Cardiac muscle cell (in vitro differentiated cells and primary cell): ENCODE measurements at places on chromosomes 2 and 18. TPM values are rescaled to one million over a fixed set of nuclear protein-coding genes. Genes with fewer than 3 reads are reported as not detected.

- DNase-seq, result no peak
These were observed 35.9 kb downstream of the LHCGR start for GRCh38 chr2:48719480-48720177.

Gene TUBB8B
- not detected in 2 replicates for total RNA-seq

Gene SMYD5
- total RNA-seq, result 24.4 and 26.1 TPM in 2 replicates

DNA sequence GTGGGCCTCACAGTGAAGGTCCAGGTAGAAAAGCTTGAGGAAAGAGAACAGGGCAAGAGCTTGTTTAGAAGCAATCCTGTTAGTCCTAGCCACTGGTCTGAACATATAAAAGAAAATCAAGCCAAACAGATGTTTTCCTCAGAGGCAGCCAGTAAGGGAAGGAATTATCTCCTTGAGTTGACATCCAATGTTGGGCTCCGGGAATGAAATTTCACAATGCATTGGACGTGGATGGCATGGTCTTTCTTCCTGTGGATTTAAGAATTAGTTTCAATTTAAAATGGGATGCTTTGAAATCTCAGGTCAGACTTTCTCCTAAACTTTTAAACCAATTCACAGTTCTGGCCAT is 92.1 kb downstream of the ACKR3 start:
- DNase-seq, result peak; percentile 80

DNA sequence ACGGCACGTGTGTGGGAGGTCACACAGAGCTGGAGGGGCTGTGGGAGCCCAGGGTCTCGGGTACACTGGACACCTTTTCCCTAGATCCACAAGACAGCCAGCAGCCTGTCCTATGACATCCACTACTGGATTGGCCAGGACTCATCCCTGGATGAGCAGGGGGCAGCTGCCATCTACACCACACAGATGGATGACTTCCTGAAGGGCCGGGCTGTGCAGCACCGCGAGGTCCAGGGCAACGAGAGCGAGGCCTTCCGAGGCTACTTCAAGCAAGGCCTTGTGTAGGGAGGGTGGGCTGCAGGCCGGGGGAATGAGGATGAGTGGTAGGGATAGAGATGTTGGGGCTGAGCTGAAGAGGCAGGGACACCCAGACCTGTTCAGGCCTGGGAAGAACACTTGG is 6.6 kb downstream of the VIL1 start:
- no peak for DNase-seq

DNA sequence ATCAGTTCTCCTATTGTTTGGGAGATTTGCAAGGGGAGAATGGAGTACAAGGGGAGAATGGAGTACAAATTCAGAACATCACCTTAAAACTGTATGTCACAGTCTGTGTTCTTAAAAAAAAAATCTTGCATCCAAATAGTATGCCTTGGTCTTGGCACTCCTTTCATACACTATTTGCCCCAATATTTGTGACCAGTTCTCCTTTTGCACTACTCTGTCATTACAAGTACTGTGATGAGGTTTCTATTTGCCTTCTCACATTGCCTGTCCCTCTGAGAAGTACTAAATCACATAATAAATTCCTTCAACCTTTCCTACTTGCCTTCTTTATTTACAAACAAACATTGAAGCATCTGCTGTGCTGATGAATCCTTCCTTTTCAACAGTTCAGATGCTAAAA is 36.0 kb upstream of the NCK2 start:
- no peak for DNase-seq

Gene TLK1
- total RNA-seq, result 12.8 and 29.2 TPM in 2 replicates

DNA sequence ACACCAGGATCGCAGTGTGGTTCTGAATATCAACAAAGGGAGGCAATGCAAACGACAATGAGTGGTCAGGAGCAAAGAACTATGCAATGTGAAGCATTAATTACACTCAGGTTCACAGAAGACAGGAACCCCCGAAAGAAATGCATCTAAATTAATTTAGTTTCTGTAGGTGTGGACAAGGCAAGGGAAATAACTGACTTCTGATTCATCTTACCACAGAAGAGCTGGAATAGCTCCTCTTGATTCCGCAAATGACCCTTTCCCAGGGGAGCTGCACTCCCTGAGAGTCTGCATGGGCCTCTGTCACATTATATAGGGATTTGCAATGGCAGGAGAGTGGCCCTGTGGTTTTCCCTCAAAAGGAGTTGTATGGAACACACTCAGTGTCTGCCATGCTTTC is 263.9 kb upstream of the APCDD1 start:
- DNase-seq, result no peak

DNA sequence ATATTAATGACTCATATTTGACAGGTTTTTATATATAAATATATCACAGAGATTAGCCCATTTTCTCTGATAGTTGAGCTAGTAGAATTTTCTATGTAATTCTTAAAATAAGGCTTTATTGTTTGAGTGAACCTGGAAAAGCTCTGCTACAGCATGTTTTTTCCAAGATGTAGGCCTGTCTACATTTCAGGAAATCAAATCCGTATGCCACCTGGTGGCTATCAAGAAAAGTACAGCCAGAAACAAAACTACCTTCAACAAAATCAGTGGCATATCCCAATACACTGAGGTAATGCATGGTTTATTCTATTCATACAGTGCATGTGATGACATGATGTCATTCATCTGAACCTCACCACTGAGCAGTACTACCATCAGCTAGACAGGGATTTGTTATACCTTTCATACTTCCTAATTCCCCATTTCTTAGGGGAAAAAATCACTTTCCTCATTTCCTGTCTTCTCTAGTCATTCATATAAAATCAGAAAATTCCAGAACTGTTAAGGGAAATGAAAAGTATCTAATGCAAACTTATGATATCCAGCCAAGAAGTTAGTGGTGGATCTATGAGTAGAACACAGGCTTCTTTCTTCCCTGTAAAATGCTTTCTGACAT is 310.4 kb upstream of the SYT4 start:
- DNase-seq, result peak; percentile 63

GRCh38 chr2:239692362-239692851 is 291.6 kb upstream of the HDAC4 start:
- DNase-seq, result no peak

GRCh38 chr2:27255187-27255586 is 7.7 kb downstream of the SLC30A3 start:
- DNase-seq, result peak; percentile 38

Gene TUBA3E
- total RNA-seq, result not detected in 2 replicates

Gene ADAM23
- total RNA-seq, result 9.3 and 11.3 TPM in 2 replicates

Gene NYAP2
- not detected in 2 replicates for total RNA-seq

Gene PJVK
- 3.9 and 6.9 TPM in 2 replicates for total RNA-seq

DNA sequence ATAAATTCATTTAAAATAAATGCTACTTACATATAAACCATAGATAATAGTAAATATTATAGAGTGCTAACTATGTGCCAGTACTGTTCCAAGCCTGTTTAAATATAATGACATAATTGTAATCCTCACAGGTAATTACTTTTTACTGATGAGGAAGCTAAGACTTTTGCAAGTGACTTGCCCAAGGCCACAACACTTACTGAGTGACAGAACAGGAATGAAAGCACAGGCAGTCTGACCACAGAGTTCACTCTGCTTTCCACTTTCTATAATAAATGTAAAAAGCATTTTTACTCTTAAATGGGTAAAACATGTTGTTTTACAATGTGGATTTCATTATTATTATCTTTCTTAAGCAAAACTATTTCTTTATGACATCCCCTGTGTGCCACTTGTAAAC is 537.8 kb upstream of the SLC39A10 start:
- no peak for DNase-seq

DNA sequence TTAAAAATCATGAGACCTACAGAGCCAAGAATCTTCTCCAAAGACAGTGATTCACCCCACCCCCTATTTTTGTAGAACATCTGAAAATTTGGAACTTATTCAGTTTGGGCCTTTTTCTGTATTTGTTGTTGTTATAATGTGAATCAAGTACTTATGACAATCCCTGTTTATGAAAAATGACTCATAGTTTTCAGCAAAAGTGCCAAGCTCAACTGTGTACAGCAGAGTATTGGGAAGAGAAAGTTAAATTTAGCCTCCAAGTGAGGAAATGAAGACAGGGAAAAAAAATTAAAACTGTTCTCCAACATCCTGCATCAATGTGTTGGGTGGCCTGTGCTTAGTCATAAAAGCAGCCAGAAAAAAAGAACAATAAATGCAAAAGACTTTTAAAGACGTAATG is 46.2 kb downstream of the LRATD1 start:
- DNase-seq, result no peak

- no peak for DNase-seq
These were observed 849.9 kb downstream of the DCDC2C start for GRCh38 chr2:4553241-4553640.

- no peak for DNase-seq
These were observed 850.4 kb downstream of the GALR1 start for GRCh38 chr18:78099979-78100588.

- DNase-seq, result no peak
These were observed 32.2 kb downstream of the MTERF4 start for GRCh38 chr2:241069821-241070281.

Gene GPBAR1
- 2.4 and 4.4 TPM in 2 replicates for total RNA-seq

- no peak for DNase-seq
These were observed 205.7 kb downstream of the BCL11A start for GRCh38 chr2:60347781-60348180.

DNA sequence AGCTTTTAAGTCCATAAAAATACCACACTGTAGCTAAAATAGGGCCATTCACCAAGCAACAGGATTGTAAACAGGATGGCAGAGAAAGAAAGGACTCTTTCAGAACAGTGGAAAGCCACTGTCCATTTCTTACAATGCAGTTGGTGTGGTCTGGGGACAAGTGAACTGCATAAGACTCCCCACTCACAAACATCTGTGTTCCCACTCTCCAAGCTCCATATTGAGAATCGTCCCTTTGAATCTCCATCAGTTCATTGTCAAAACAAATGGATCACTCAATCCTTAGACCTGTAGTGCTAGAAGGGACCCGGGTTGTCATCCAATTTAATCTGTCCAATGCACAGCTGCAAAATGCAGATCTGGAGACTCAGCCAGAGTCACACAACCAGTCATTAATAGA is 347.4 kb upstream of the KLHL29 start:
- DNase-seq, result no peak

DNA sequence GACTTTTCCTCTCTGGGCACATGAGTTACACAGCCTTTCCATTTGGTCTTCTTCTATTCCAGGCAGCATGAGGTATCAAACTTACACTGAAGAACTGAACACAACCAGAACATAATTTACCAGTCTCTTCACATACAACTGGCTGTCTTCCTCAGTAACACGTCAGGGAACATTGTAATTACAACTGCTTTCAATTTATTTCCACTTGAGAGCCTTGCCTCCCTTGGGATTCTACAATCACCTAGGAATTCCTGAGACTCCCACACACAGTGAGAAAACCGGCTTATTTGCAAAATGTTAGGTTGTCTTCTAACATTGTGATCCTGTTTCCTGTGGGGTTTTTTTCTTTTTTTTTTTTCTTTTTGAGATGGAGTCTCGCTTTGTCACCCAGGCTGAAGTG is 149.9 kb downstream of the TMX3 start:
- DNase-seq, result peak; percentile 37

Gene TEX44
- not detected in 2 replicates for total RNA-seq

GRCh38 chr18:13868501-13869271 is 44.7 kb downstream of the MC5R start:
- DNase-seq, result no peak

GRCh38 chr2:227183657-227184367 is 19.4 kb downstream of the COL4A3 start:
- DNase-seq, result peak; percentile 6

Gene PROKR1
- total RNA-seq, result 0.04 and 0.06 TPM in 2 replicates

DNA sequence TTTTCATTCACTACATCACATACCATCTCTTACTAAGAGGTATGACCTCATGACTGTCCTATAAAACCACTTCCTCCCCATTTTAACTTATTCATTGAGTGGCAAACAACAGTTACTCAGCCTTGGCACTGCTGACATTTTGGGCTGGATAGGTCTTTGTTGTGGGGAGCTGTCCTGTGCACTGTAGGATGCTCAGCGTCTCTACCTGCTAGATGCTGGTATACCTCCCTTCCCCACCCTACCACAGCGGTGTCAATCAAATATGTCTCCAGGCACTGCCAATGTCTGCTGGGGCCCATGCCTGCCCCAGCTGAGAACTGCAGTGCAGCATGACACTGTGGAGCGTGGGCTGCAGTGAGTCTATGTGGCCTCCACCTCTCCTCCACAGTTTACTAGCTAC is 76.3 kb upstream of the MGAT4A start:
- no peak for DNase-seq

DNA sequence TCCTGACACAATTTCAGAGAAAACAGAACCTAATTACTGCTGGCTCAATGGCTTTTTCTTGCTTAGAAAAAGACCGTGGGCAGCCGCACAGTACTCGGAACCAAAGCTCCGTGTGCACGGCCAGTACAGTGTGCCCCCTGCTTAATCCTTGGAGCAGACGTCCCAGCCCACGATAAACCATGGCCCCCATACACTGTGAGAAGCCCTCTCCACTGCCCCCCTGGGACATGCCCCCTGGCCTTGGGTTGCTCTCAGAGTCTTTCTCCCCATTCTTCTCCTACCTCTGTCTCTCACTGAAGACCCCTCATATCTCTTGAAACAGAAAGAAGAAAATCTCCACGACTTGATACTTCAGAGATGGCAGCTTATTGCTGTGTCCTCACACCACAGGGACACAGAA is 44.0 kb downstream of the CYP26B1 start:
- no peak for DNase-seq

Gene LIMS4
- 2.1 and 2.3 TPM in 2 replicates for total RNA-seq

DNA sequence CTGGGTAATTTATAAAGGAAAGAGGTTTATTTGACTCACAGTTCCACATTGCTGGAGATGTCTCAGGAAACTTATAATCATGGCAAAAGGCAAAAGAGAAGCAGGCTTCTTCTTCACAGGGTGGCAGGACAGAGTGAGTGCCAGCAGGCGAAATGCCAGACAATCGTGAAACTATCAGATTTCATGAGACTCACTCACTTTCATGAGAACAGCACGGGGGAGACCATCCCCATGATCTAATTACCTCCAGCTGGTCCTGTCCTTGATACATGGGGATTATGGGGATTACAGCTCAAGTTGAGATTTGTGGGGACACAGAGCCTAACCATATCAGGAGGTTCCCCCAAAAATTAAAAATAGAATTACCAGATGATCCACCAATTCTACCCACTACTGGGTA is 675.5 kb upstream of the SLC8A1 start:
- no peak for DNase-seq

GRCh38 chr2:167697948-167698347 is 549.4 kb downstream of the STK39 start:
- no peak for DNase-seq

GRCh38 chr2:121151311-121152109 is 133.5 kb downstream of the TFCP2L1 start:
- DNase-seq, result no peak

GRCh38 chr2:121519732-121520640 is 10.7 kb upstream of the RNU4ATAC start:
- no peak for DNase-seq

- DNase-seq, result no peak
These were observed 133.6 kb downstream of the KCNE4 start for GRCh38 chr2:223185638-223186037.

Gene EHD3
- total RNA-seq, result 17.6 and 21.1 TPM in 2 replicates
